Hepatic stellate cell (primary cell): ENCODE measurements at places on chromosomes 13 and 19.
A peak's percentile ranks its signal among the peaks of the same experiment; 100 is the strongest.

- DNase-seq, result no peak
Measured at GRCh38 chr19:40178756-40179155, 12.5 kb upstream of the MAP3K10 start.

GRCh38 chr19:46748325-46749109 lies 2.3 kb upstream of the STRN4 start:
- peak; percentile 68 for DNase-seq

DNA sequence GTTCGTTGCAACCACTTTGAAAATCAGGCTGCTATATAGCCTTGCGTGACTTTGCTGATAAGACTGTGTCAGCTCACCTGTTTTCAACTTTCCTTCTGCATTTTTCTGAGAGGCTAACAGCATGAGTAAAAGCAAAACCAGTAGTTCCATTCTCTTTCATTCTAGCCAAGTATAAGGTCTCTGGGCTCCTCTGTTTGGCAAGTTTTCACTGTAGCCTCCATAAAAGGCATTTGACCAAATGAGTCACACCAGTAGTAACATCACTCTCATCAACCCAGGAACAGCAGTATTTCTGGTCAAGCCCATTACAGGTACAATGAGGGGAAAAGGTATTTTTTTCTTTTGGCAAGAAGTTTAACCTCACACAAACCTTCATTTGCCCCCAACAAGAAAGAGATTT lies 1149.8 kb upstream of the MIR17HG start:
- no peak for DNase-seq

- no peak for DNase-seq
Measured at GRCh38 chr19:34936184-34936583, 9.5 kb downstream of the ZNF30 start.

DNA sequence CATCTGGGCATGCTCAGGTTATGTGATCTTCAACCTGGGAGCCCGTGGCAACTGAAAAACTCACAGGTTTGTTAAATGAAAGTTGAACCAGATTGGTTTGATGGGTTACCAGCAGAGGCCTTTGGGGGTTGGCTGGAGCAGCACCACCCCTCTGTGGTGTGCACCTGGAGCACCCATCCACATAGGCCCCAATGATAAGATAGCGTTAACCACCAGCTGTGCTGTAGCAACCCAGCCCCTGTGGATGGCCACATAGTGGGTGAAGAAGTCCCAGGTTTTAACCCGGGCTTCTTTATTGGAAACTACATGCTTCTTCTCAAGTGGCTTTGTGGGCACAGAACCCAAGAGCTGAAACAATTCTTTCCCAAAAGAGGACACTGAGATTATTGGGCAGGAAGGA lies 22.6 kb upstream of the MTIF3 start:
- DNase-seq, result no peak

DNA sequence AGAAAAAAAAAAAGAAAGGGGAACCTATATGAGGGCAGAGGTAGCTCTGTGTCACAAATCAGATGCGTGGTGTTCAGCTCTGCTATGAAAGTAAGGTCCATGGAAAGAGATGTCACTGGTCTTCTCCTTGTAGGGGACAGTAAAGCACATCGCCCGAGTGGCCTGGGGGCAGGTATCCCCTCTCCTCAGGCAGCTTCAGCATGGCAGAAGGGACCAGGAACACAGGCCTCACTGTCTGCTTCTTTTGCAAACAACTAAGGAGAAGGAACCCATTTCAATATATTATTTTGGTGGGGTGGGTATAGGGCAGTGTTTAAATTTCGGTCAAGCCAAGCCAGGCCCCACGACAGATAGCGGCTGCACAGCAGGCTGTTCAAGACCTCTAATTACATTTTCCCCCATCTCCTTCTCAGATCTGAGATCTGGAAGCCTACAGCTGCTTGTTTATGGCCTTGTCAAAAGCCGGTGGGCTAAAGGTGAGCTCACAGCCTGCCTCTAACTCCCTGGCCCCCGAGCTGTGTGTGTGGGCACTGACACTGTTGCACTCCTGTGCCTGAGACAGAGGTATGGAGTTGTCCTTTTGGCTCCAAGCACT lies 72.8 kb downstream of the HSPH1 start:
- DNase-seq, result no peak

DNA sequence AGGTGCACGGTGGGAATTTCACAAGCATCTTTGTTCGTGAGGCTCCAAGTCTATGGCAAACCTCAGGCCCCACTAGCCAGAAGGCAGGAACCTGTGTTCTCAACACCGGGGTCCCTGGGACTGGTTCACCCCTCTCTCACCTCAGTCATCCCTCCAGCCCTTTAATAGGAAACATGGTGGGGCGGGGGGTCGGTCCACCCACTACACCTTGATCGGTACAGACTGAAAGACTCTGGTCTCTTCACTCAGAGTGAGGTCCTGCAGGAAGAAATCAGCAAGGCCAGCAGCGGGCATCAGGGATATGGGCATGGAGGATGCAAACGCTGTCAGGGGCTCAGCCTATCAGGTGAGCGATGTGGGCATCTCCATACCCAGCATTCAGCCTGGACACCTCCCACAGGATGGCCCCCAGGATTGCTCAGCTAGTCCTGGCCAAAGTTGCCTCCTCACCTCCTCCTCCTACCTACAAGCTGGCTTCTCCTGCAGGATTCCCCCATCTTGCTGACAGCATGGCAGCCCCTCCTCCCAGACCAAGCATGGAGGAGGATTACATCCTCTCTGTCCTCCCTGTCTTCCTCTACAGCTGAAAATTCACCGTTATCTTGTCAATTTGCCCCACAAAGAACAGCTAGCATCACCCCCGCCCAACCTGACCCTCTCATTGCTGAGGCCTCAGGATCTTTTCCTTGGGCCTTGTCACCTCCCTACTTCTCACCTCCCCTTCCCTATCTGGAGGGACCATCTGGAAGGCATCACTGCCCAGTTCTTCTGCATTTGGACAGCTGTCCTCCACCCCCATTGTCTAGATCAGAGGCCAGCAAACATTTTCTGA lies 37.3 kb upstream of the CD33 start:
- DNase-seq, result no peak

DNA sequence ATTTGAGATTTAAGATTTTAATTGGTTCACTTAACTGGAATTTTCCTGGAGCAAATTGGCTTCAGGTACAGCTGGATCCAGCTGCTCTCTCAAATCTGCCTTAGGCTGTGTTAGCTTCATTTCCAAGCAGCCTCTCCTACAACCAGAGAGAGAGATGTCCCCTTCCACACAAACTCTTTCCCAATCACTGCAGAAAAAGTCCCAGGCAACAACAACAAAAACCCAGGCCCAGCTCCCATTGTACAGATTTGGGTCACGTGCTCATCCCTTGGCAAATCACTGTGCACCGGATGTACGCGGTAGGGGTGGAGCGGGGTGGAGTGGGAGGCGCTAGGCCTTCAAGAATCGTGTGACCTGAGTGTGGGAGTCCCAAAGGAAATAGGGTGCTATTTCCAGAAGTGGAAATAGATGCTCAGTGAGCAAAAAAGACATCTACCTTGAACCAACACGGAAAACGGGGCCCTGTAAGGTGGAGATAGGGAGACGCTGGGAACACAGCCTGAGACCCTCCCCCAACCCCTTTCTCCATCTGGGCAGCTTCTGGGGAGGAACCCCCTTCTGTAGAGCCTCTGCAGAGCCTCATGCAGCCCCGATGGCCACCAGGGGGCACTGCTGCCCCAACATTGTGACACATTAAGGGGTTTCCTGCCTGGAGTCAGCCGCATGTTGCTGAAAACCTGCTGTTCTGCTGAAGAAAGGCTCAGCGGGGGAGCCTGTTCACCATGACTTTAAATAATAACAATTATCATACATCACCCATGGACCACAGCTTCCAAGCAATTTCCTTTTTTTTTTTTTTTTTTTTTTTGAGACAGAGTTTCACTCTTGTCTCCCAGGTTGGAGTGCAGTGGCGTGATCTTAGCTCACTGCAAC lies 25.4 kb downstream of the HPN start:
- DNase-seq, result peak; percentile 87

- DNase-seq, result no peak
Measured at GRCh38 chr13:45592758-45593157, 22.8 kb downstream of the ERICH6B start.

GRCh38 chr19:55689411-55690108 lies 14.5 kb downstream of the EPN1 start:
- DNase-seq, result no peak

DNA sequence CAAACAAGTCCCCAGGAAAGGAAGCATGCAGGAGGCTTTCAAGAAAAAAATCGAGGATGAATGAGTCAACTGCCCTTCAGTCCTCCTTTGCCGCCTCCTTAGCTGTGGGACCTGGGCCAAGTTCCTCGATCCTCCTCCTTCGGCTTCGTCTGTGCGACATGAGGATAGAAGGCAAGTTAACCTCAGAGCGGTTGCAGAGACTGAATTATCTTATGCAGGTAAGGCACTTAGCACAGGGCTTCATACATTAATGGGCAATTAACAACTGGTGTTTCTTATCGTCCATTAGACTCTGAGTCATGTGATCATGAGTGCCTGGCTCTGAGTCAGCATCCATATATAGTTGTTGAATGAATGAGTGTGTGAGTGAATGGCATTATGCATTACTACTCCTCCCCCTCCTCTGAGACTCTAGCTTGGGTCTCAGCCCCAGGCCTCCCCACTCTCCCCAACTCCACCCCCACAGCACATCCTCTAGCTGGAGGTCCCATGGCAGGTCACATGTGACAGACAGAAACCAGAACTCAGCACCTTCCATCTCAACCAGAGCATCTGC lies 1.6 kb upstream of the TTC9B start:
- DNase-seq, result peak; percentile 79

DNA sequence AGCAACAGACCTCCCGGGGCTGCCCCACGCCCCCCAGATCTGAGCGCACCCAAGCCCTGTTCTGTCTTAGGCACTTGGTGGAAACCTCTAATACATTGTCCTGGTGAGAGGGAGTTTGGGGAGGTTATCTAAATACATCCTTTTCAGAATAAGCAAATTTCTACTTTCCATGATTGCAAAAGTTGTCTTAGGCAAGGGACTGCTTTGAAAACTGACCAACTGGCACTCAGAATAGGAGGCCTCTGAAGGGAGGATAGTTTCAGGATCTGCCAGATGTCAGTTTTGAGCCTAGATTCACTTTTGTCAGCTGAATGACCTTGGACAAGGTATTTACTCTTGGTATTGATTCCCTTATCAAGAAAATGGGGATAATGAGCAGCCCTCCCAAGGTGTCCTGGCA lies 11.8 kb downstream of the SERP2 start:
- no peak for DNase-seq

DNA sequence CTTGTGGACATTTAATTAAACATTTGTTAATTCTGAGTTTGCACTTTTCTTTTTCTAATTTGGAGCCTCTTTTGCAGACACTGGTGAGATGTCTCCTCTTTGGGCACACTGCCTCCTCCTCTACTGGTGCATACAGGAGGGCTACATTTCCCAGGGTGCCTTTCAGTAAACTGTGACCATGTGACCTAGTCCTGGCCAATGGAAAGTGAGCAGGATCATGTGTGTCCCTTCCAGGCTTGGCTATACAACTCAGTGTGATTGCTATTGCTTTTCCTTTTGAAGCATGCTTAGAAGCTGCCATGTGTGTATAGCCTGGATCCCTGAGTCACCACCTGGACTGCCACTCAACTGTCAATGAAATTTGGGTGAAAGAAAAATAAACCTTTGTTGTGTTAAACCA lies 4.5 kb downstream of the IZUMO2 start:
- DNase-seq, result no peak

DNA sequence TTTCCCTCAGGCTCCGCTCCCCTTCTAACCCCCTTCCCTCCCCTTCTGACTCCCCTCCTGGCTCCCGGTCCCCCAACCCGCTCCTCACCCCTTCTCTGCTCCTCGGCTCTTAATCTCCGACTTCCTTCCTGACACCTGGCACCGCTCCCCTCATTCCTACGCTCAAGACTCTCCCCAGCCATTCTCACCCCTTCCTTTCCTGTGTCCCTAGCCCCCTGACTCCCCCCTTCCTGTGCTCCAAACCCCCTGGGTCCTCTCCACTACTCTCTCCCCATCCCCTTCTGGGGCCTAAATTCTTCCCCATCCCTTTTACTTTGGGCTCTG lies 658 bp downstream of the CLPP start:
- DNase-seq, result no peak

GRCh38 chr13:88071371-88071770 lies 400.2 kb downstream of the SLITRK5 start:
- DNase-seq, result no peak

DNA sequence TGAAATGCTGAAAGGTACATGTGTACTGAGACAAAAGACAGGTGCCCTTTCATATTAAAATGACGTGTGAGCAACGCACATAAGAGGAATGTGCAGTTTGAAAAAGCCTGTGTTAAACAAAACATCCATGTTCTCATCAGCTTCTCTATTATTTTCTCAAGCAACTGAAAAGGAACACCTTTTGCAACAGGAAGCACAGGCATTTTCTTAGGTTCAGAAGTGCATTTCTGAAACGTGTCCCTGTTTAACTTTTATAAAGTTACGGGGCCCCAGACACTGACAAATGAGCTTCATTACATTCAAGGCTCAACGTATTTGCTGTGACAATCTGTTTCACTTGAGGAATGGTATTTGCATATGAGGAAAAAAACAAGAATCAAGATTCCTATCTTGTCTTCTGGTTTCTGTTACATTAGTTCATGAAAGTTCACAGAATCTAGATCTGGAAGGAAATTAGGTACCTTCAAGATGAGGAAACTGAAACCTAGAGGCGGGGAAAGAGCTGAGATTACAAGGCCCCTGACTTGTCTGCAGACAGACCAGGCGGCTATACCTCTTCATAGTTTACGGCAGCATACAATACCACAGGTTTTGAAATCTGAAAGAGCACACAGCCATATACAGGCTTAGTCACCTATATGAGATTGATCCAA lies 431.7 kb downstream of the KLF12 start:
- DNase-seq, result no peak

GRCh38 chr19:11410682-11411081 lies 8.4 kb downstream of the RGL3 start:
- no peak for DNase-seq

DNA sequence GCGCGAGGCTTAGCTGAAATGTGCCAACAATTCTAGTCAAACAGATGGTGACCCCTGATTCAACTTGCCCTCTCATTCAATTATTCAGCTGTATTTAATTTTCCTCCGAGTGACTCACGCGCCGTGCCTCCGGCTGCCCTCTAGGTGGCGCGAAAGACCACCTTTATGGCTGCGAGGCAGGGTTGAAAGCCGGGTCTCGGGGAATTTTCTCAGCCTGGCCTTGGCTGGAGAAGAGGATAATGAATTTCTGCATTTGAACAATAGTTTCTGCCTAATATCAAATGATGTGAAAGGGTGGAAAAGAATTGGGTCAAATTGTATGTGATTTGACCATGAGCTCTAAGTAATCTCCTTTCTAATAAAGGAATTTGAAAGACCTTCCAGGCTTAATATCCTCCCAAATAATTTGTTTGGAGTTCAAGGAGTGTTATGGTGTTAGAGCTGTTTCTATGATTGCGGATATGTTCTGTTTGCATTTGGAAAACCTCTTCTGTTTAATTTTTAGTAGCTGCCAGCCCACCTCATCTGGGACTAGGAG lies 310.9 kb downstream of the ZNF536 start:
- DNase-seq, result peak; percentile 86

GRCh38 chr19:7997809-7998480 lies 7.5 kb downstream of the ELAVL1 start:
- DNase-seq, result peak; percentile 20

- DNase-seq, result peak; percentile 54
Measured at GRCh38 chr19:10718205-10719196, 622 bp downstream of the DNM2 start.
